Stimulated activated CD8-positive, alpha-beta memory T cell treated with anti-CD3 and anti-CD28 coated beads, Interleukin-4, amount 100 ng/mL, for 48 hours (primary cell): ENCODE measurements at places on chromosomes 1 and 21.
A peak's percentile ranks its signal among the peaks of the same experiment; 100 is the strongest.

GRCh38 chr1:30513396-30514136, 209.8 kb downstream of the MATN1 start:
- DNase-seq: no peak

GRCh38 chr1:101228424-101229134, 8.2 kb upstream of the S1PR1 start:
- DNase-seq: no peak

- DNase-seq: no peak
Observed at GRCh38 chr1:32137111-32137510, 29.3 kb downstream of the KPNA6 start.

- DNase-seq: no peak
Observed at GRCh38 chr1:9093581-9093980, 24.1 kb upstream of the SLC2A5 start.

DNA sequence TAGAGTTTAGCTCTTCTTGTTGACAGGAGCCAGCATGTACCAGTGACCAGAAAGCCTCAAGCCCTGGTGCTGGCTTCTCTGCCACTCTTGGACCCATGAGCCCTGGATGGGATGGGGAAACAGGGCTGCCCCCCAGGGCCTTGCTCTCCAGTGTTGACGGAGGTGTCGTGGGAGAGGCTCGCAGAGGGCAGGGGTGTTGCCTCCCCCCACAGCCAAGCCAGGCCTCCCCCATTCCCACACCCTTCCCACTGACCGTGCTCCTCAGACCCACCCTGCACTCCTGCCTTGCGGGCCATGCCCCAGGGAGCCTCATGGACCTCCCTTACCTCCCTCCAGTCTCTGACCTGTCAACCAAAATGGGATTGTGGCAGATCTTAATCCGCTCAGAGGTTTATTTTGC, 123.8 kb upstream of the COL6A1 start:
- peak; percentile 17 for DNase-seq
